Testis (tissue), 5 donors: ENCODE measurements at places on chromosomes 2 and 18. TPM values are rescaled to one million over a fixed set of nuclear protein-coding genes. Genes with fewer than 3 reads are reported as not detected.

Gene CCL20
- 0.81 TPM for total RNA-seq

Gene SKA1
- 5.5 TPM for total RNA-seq

Gene R3HDM1
- total RNA-seq: 106 TPM

Gene PTH2R
- 1.5 TPM for total RNA-seq
